ENCODE measurements at places on chromosomes 5 and 9.

- DNase-seq = no peak
Observed at GRCh38 chr9:70701163-70701562, 286.7 kb upstream of the KLF9 start.

DNA sequence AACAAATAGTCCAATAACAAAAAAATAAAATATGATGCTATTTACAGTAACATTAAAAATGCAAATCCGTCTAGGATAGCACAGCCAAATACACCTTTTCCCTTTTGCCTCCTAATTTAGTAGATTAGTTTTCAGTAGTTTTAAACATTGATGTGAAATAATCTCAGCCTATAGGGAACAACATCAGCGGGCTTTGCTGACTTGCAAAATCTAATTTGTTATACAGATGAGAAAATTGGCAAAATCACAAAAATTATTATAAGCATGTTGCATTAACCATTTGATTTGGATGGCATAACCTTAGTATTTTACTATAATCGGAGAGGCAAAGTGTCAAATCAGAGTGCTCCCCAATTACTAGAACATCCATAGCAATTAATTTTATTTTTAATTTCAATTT, 563.5 kb downstream of the CDH18 start:
- DNase-seq = no peak

- no peak for DNase-seq
Observed at GRCh38 chr5:39440958-39441624, 16.3 kb upstream of the DAB2 start.

- no peak for DNase-seq
Observed at GRCh38 chr5:127519527-127519926, 2.1 kb downstream of the PRRC1 start.

- DNase-seq = no peak
Observed at GRCh38 chr9:105309531-105309931, 65.1 kb downstream of the SLC44A1 start.

DNA sequence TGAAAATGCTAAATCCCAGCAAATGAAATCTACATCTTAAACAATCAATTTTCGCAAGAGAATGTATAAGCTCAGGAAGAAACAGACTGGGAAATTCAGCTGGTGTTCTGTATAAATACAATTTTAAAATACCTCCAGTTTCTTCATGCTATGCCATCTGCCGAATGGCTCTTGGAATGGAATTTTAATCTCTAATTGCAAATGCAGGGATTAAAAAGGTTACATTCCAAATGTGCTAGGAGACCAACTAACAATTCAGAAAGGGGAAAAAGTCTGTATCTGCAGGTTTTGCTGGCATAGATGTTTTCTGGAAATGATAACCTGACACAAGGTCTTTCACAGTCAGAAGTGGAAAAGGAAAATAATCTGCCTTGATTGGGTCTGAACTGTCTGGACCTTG, 379.7 kb downstream of the MAT2B start:
- no peak for DNase-seq

- DNase-seq = no peak
Observed at GRCh38 chr9:90899287-90899686, 97.7 kb downstream of the SYK start.

GRCh38 chr5:131984956-131985665, 26.3 kb downstream of the ACSL6 start:
- no peak for DNase-seq

GRCh38 chr9:21455320-21455719, 15.1 kb downstream of the IFNA1 start:
- no peak for DNase-seq

DNA sequence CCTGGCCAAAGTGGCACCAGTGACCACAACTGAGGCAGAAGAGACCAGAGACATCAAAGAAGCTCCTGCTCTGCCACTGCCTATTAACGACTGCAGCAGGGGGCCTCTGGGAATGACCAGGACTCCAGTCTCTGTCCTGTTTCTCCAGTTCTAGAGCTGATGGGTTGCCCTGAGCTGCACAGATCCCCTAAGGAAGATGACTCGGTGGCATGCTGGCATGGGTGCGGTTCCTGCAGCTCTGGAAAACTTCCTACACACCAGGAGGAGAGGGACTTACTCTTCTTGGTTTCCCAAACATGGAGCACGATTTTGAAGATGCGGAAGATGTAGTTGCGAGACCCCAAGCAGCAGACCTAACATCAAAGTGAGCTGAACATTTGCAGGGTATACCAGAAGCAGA, 2.7 kb downstream of the SLIT3 start:
- DNase-seq = no peak

- no peak for DNase-seq
Observed at GRCh38 chr5:142609142-142609541, 76.7 kb downstream of the FGF1 start.

DNA sequence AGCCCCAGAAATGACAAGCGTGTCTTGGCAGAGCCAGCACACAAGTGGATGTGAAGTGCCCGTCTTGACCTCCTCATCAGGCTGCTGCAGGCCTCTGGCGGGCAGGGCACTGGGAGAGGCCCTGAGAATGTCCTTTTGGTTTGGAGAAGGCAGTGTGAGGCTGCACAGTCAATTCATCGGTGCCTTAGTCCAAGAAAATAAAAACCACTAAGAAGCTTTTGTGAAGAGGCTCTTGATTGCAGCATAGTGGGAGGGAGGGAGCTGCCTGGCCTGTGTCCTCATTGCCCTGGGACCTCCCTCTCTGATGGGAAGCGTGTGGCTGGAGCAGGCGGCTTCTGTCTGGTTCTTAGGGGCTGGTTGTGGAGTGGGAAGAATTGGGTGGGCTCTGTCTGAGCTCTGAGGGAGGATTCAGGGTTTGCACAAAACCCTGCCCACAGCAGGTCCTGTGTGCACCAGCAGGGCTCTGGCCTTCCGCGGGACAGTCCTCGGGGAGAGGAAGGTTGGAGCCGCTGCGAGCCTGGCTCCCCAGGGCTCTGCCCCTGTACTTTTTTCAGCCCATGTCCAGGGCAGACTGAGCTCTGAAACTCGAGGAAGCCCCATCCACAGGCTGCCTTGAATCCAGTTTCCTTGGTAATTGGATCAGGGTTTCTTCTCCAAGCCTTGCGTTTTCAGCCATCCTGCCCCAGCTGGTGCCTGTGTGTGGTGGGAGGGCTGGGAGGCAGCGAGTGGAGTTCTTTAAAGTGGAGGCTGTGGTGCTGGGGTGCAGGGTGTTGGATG, 1.1 kb downstream of the HRCT1 start:
- no peak for DNase-seq

DNA sequence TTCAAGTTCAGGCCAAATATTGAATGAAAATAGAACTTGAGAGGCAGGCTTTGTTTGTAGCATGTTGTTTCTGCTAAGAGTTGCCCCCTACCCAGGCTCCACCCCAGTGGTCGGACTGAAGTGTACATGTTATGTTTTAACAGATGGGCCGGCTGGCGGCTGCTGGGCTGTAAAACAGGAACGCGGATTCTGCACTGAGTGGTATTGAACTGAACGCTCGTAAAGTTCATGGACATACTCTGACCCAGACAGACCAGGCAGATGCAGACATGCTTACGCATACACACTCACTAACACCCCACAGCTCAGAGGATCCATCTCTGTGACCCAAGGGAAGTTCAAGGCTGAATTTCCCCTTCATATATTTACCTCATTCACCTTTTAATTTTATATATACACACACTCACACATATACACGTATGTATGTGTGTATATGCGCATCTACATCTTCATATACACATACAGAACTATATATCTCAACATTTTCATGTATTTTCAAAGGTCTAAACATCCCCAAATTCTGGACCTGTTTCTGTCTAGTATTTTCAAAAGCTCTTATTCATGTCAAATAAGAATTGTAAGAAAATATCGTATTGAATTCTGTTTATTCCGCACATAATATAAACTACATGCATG, 1.4 kb downstream of the MARCHF3 start:
- no peak for DNase-seq

- DNase-seq = no peak
Observed at GRCh38 chr5:142235050-142235797, 89.6 kb downstream of the SPRY4 start.

DNA sequence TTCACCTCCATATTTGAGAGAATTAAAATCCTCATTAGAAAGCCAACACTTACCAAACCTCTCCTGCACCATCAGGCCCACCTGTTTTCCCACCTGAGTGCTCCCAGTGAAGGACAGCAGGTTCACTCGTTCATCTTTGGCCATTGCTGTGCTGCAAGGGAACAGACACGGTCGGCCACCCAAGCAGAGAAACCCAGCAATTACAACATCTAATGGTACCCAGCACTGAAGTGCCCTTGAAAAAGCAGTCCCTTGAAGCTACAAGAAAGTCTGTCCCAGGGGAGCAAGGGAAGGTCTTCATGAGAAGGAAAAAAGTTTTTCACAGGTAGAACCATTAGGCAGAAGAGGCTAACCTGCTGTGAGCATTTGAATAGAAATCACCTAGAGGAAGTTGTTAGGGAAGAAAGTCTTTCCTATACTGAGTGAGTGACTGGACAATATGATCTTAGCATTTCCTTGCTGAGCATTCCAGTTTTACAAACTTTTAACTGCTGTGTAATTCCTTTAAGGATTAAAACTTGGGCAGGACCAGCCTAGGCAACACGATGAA, 26.7 kb downstream of the ALDH7A1 start:
- DNase-seq = no peak

GRCh38 chr5:146529984-146530383, 14.0 kb upstream of the GPR151 start:
- no peak for DNase-seq

DNA sequence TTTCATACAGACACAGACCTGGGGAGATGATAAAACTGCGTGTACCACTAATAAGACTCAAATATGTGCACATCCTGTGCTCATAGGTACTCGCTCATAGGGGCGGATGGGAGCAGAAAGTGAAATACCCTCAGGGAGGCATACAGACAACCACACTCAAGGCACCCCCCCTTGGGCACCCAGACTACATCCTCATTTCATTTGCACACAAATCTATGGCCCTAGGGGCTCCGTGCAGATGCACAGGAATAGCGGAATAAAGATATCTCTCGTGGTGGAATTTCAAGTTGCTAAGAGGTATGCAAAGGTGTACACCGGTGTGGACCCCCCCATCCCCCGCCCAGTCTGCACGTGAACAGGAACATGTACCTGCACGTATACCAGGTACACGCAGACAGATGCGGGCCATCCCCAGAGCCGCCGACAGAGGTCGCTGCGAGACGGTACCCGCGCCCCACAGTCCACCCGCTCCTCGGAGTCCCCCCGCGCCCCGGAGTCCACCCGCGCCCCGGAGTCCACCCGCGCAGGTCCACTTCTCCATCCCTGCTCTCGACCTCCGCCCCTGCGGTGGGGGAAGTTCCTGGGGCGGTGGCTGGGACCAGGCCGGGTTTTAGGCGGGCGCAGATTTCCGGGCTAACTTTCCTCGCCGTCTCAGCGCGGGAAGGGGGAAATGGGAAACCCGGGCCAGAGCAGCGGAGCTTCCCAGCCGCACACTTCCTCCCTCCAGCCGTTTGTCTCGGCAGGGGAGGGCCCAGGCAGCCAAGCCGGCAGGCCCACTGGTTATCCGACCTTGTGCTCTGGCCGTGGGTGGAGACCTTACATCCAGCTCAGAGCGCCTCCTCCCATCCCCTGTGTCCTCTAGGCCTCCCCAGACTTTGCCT, 1.0 kb upstream of the IL12B start:
- DNase-seq = no peak

DNA sequence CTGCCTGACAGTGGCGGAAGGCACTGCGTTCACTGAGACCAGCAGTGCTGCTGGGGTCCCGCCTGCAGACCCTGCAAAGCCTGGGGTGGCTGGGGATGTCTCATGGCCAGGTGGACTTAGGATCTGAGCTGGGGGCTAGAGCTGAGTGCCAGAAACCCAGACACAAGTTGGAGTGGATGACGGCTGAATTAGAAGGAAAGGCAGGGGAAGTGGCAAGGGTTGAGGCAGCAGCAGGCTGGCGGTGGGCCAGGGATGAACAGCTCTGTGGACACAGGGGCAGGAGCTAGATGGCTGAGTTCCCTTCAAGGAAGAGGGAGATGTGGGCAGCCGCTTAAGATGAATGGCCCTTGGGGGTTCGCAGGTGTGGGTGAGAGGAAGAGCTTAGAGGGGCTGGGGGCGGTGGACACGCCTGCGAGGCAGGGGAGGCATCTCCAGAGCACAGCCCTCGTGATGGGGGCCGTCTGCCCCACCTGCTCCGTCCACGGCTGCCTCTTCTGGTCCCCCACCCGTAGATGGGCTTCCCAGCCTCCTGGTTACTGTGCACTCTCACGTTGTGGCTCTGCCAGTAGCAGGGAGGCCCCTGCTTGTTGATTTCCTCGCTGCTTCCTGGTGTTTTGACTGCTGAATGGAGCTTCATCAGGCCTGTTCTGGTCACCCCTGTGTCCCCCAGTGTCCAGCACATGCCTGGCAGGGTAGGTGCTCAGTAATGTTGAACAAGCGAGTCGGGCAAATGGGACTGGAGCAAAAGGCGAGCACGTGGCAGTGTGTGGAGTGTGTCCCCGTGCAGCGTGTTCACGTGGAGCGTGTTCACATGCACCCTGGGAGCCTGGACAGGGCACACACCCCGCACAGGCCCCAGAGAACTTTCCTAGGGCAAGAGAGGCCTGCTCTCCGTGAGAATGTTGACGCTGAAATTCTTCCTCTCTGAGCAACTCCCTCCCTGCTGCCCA, 168.2 kb downstream of the CACNA1B start:
- peak; percentile 12 for DNase-seq

DNA sequence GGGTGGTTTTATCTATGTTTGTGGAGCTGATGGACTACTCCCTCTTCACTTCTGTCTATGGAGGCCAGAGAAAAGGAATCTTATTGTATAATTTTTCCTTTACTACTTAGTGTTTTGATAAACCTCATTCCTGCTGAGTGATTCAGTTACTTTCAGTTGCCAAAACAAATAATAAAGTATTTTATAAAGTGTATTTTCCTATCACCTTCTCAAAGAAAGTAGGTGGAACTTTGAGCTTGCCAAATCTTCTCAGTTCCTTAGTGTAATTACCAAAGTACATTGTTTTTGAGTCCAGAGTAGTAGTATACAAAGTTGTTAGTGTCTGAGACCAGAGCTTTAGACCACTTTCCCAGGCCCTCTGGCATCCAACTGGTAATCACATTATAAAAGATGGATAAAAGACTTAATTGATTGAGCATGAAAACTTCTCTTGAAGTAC, 13.5 kb downstream of the RABGAP1 start:
- DNase-seq = no peak

- no peak for DNase-seq
Observed at GRCh38 chr5:148352696-148353095, 17.3 kb downstream of the SPINK9 start.

DNA sequence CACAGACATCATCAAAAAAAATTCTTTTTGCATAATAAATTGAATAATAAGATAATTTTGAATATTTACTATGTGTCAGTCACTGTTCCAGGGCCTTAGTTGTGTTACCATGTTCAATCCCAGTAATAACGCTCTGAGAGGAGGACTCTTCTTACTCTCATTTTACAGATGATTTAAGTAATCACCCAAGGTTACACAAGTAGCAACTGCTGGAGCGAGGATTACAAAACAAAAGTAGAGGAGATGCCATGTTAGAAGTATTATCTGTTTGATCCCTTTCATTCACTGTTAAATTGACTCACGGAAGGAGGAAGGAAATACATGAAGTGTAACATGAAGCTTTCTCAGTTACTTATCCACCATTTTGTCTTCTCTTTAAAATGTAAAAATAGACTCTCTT, 412.8 kb downstream of the NFIB start:
- DNase-seq = no peak

All from cerebellar nuclear complex (tissue), 1 donor.